Stimulated activated CD4-positive, alpha-beta T cell treated with anti-CD3 and anti-CD28 coated beads, Interleukin-12 subunit alpha, Interleukin-12 subunit beta, amount 100 ng/mL, for 24 hours (primary cell): ENCODE measurements at places on chromosomes 16 and 17.

- no peak for DNase-seq
Measured at GRCh38 chr17:33870936-33871335, 384.1 kb upstream of the CCL2 start.

- no peak for DNase-seq
Measured at GRCh38 chr17:57453841-57454425, 197.6 kb downstream of the MSI2 start.

- no peak for DNase-seq
Measured at GRCh38 chr17:15456972-15457722, 10.3 kb downstream of the CDRT4 start.

GRCh38 chr16:21161211-21161610, 2.7 kb downstream of the LDAF1 start:
- DNase-seq = no peak

- DNase-seq = no peak
Measured at GRCh38 chr16:1123525-1124230, 27.6 kb upstream of the C1QTNF8 start.

DNA sequence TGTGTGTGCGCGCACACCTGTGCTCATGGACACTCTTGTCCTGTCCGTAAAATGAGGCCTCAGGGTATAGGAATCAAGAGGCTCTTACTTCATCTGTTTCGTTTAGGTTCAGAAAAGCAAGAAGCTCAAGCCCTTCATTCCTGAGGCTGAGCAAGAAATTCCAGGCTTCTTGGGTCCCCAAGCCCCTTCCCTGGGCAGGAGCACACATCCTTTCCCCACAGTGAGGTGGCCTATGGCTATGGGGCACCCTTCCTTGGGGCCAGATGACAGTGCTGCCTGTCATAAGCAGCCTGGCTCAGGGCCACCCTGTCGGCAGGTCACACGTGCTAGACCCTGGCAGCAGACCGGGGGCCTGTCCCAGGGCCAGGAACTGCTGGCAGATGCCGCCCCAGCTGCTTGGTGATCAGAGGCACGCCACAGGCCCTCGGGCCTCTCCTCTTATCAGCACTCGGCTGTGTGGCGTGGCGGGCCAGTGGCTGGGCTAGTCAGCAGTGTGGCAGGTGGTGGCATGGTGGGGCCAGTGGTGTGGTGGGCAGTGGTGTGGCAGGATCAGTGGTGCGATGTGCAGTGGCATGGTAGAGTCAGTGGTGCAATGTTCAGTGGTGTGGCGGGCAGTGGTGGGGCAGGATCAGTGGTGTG, 50.2 kb downstream of the NKD1 start:
- no peak for DNase-seq

DNA sequence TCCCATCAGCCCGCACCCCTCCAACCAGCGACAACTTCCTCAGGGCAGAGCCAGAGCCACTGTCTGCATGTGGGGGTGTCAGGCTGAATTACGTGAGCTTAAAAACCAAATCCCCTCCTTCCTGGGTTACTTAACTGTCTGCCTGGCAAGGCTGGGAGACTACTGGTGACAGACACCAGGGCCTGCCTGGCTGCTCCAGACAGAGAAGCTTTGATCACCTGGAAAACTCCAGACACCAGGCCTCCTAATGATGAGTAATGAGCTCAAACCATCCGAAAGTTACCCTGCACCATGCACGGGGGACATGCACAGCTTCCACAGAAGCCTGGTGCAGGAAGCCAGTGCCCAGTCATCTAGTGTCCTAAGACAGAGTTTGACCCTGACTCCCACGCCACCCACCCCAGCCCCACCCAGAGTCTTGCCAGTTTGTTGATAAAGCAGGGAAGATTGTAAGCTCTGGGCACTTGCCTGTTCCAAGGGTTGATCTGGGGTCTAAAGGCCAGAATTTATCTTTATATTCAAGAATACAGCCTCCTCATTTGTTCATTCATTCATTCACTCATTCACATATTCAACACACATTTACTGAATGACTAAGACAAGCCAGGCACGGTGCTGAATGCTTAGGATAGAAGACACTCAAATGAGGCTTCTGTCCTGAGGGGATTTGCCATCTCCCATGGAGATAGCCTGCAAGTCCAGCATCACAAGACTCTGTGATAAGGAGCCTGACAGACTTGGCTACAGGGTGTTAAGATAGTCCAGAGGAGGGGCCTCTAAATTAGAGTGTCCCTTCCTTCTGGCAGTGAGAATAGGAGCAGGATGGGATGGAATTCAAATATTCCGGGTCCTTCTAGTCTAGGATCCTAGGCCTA, 7.2 kb upstream of the CCDC182 start:
- DNase-seq = no peak
